ENCODE measurements at places on chromosomes 3 and 15. TPM values are rescaled to one million over a fixed set of nuclear protein-coding genes. Genes with fewer than 3 reads are reported as not detected.

GRCh38 chr15:20344601-20345400 lies 196.8 kb downstream of the GOLGA6L6 start:
- no peak for DNase-seq

DNA sequence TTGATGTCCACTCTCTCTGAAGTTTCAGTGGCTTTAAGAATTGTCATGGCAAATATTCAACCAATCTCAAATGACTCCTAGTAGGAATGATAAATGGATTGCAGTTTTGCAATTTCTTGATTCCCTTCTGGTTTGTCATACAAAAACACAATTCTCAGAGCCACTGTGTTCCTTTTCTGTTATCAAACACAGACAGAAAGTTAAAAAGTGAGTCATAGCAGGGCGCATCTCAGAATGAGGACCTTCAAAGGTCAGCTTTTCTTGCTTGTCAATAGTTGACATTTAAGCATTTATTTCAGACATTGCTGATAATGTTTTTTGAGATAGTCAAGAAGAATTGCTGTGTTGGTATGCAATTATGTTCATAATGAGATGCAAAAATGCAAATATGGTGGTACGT lies 405.9 kb downstream of the NR2F2 start:
- DNase-seq: no peak

DNA sequence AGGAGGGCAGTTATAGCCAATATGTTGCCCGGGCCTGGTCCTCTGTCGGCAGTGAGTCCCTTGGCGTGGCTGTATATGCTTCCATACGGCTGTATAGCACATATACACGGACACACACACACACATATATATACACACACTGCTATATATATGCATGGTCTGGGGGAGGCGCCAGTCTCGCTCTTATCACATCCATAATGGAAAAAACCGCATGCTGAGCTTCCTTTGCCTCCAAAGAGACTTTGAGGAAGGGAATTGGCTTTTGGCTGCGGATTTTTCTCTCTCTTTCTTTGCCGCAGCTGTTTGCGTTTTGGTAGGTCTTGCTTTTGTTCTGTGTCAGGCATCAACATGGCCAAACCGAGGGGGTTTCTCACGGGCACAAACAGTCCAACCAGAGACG lies 11.3 kb upstream of the TMEM115 start:
- no peak for DNase-seq

DNA sequence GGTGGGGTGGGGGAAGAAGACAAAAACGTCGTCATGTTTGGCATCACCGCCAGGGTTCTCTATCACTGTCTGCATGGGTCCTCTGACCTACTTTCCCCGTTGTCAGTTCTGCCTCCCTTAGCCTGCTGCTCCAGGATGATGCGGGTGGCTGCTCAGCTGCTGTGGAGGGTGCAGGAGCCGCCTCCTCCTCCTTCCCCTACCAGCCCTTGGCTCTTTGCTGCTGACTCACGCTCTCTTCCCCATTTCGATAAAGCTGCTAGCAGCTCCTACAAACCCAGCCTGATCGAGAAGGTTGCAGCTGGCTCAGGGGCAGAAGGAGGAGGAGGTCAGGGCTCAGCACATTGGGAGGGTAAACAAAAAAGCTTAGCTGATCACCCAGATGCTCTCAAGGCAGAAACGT lies 49.5 kb upstream of the SEC13 start:
- peak; percentile 30 for DNase-seq

- no peak for DNase-seq
These were observed 47.0 kb downstream of the MTHFS start for GRCh38 chr15:79849789-79850188.

Gene CNTN4
- total RNA-seq: 31.1 TPM

DNA sequence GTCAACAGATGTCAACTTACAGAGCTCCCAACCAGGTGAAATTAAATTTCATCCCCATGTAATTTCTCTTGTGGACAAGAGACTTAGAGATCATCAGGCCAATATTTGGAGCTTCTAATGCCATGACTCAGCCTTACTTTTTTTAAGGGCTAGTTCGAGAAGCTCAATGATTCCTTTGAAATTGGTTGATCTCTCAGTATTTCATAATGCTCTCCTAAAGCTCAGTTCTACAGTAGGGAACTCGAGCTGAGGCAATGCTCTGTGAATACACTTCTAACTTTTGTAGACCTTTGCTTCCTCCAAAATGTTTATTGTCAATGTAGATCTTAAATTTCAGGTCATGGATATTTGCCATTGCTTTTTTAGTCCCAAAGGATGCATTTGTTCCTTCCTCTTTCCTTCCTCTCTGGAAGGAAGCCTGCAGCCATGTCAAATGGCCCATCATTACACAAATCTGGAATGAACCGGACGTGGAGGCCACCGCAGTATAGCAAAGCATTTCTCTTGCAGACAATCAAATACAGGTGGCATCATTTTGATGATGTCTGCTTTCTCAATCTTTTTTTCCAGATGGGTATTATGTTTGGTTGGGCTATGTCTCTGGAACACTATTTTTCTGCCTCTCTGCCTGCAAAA lies 28.3 kb downstream of the STARD5 start:
- no peak for DNase-seq

Gene KCNMB3
- 18.2 TPM for total RNA-seq

Gene MORC1
- not detected for total RNA-seq

GRCh38 chr3:64732576-64732975 lies 44.8 kb upstream of the ADAMTS9 start:
- no peak for DNase-seq

GRCh38 chr3:108088697-108089096 lies 2.1 kb downstream of the CD47 start:
- DNase-seq: no peak

All from Peyer's patch (tissue), 4 donors.